ENCODE measurements at places on chromosomes 16 and 17.

DNA sequence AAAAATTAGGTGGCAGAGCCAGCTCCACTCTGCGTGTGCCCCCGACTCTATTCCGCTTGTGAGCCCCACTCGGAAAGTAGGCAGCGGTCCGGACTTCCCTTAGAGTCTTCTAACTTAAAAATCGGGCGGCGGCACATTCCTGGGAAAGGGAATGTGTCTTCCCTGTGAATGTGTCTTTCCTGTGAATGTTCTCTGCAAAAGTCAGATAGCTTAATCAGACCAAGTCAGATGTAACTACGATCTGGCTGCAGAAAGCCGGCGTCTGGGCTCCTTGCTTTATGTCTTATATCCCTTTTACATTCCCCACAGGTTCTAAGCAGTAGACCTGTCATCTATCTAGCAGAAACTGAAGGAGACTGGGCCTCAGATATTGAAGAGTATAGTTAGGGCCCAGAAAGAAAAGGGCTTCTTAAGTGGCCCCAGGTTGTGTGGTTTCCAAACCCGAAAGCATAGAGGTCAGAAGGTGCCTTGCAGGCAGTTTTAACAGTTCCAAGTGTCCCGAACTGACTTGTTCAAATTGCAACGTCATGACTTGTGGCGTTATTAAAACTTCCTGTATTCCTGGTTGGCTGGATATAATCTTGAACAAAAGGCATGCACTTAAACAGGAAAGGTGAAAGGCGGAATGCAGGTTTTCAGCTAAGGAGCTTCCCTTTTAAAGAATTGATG, 601 bp downstream of the PHKB start:
- DNase-seq: peak; percentile 13

GRCh38 chr16:19853742-19854542, 30.7 kb downstream of the GPRC5B start:
- DNase-seq: no peak

DNA sequence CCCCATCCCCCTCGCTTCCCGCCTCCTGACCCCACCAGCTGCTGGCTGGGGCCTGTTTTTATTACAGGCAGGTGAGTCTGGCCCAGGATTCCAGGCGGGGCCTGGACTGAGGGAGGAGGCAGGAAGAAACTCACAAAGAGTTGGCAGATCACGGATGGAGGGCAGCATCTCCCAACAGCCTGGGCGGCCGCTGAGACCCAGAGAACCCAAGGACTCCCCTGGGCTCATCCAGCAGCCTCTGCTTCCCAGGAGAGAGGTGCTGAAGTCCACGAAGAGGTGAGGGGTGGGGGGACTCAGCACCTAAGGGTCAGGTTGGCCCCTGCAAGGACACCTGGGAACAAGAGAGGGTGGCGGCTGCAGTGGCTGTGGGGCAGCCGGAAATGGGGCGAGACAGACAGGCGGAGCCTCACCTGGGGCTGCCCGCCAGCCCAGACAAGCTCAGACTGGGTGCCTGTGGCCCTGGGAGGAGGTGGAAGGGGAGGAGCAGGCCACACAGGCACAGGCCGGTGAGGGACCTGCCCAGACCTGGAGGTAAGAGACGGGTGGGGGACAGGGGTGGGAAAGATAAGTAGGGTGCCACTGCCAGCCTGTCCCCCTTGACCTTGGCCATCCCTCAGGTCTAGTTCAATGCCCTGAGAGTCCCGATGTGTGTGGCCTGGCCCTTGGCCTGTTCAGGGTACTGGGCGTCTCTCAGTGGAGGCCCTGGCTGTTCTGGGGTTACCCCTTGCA, 8.7 kb upstream of the ADGRG1 start:
- no peak for DNase-seq

DNA sequence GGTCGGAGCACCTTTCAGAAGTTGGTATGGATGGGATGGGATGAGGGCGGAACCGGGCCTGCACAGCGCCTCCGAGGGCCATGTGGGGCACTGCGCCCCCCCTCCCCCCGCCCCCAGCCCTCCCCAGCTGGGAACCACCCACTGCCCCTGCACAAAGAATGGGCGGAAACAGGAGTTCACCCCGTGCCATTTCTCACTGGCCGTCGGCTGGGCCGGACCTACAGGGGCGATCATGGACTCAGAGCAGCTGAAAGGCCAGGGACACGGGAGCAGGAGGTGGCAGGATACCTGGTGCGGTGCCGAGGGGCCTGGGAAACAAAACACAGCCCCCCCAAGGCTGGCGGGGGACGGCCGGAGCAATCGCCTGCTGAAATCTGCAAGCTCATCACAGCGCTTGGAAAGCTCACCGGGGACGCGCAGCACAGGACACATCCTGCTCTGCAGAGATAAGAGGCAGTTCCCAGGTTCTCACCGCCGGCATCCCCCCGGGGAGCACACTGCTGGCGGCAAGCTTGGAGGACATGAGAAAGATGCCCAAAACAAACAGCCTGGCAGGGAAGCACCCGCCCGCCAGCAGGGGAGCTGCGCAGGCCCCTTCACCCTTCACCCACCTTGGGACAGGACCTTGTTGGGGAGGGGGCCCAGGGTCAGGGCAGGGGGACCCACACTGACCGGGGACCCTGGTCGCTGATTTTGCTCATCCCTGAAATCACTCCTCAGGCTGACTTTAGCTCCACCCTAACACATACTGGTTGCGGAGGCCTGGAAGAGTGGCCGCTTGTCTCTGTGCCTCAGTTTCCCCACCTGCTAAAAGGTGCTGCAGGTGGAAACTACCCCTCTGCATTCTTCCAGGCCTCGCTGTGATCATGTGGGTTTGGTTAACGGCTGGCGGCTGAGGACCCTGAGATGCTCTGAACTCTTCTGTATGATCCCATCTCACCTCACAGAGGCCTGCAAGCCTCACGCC, 263.9 kb downstream of the C16orf95 start:
- no peak for DNase-seq

DNA sequence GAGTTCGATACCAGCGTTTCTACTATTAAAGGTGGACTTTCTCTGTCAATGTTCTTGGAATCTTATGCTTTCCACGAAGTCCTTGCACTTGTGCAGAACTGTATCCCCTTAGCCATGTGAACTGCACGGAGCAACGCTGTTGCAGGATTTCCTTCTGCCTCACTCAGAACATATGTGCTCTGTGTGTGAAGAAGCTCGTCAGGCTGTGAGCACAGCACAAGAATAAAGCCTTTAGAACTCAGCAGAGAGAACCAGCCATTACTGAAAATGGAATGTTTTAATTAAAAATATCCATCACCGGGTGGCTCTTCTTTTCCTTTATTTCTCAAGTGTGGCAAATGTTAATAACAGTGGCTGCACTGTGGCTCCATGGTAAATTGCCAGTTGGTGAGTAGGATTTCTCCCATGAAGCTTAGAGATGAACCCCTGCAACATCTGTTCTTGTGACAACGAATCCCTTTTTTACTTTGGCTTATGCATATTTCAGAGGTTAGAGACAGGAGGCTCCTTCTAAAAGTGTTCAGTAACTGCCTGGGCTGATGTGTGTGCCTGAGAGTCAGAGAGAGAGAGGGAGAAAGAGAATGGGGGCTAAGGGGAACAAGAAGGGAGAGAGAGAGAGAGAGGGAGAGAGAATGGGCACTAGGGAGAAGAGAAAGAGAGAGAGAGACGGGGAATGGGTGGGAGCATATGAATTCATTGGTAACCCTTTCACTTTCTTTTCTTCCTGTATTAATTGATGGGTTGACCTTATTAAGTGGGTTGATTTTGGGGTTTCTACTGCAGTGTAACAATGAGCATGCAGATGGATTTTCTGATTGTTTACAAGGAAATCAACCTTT, 50.0 kb downstream of the RPTOR start:
- DNase-seq: no peak

DNA sequence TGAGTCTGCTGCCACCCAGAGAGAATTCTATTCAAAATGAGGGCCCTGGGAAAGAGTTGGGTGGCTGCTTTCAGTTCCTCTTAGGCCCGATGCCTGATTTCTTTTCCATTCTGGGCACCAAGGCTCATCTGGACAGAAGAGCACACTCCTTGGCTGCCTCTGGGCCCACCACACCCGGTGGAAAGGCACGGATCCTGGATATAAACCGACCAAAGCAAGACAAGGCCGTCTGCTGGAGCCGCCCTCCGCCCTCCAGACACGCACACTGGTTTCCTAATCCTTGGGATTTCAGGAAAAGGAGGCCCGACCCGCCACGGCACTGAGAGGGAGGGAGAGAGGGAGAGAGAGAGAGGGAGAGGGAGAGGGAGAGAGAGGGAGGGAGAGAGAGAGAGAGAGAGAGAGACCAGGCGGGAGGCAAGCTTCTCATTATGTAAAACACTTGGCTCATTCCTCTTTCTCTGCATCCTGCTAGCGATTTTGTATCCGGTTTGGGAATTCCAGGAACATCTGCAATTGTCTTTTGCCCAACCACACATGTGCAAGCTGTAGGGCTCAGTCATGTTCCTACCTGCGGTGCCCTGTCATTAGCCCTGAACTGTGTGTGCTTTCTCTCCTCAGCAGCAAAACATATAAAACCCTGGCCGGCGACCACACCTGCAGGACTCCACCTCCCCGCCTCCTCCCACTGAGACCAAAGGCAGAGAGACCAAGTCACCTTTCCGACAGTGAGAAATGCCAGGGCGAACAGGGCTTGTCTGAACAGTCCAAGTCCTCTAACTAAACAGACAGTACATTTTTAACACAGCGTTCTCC, 347.2 kb downstream of the SOX9 start:
- no peak for DNase-seq

GRCh38 chr16:4240624-4241023, 1.3 kb downstream of the SRL start:
- no peak for DNase-seq

GRCh38 chr17:42362245-42362961, 25.8 kb downstream of the STAT3 start:
- DNase-seq: no peak

- no peak for DNase-seq
These were observed 8.9 kb downstream of the ZNF213 start for GRCh38 chr16:3143598-3144320.

GRCh38 chr16:85168732-85169256, 56.5 kb upstream of the CIBAR2 start:
- DNase-seq: no peak

DNA sequence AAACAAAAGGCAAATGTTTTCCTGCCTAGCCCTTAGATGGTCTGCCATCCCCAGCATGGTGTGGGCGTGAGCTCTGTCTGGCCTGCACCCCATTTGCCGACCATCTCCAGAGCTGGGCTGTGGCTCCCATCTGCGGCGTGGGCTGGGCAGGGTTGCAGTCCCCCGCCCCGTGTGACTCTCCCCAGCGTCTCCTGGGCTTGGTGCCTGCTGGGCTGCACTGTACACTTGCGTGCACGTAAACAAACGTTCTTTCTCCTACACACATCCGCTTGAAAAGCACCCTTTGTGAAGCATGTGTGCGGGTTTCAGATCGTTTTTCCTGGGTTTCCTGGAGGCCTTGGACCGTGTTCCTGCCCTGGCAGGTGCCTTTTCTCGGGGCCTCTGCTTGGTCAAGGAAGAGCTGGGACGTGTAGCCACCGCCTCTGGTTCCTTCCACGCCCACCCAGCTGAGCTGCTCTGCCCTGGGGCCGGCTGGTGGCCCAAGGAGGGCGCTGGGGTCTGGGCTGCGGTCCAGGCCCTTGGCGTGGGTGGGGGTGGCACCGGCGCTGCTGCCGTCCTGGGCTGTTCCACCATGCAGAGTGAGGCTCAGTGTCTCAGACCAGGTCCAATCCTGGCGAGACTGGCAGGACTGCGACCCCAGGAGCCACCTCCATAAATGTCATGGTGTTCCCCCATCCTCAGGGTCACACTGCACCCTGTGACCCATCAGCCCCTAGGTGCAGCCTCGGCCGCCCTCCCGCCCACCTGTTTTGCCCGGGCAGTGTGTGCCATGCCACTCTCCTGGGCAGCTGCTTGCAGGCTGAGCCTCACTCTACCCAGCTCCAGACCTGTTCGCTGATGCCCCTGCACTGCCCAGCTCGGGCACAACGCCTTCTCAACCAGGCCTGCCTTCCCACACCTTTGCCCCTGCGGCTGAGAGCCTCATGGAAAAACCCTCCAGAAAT, 9.9 kb upstream of the BAIAP3 start:
- no peak for DNase-seq

GRCh38 chr16:81158964-81159363, 62.8 kb upstream of the GCSH start:
- DNase-seq: no peak

- DNase-seq: no peak
These were observed 47.4 kb downstream of the PLXDC1 start for GRCh38 chr17:39104046-39104445.

GRCh38 chr16:101586-101985, 23.6 kb downstream of the MPG start:
- no peak for DNase-seq

- DNase-seq: no peak
These were observed 14.4 kb upstream of the LGALS3BP start for GRCh38 chr17:78993981-78994671.

DNA sequence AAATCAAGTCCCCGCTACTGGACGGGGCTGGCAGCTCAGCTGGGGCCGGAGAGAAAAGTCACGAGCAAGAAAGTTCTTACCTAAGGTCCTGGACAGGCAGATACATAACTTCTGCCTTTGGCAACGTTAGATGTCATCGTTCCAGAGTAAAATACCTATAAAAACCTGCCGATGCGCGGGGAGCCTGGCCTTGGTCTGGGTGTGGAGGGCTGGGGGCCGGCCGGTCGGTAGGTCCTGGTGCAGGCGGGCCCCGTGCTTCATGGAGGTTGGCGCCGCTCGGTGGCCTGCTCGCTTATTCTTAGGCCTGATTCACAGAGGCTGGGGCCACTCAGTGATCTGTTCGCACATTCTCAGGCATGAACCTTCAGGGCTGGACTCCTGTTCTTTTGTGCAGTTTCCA, 33.7 kb upstream of the ZNF750 start:
- no peak for DNase-seq

DNA sequence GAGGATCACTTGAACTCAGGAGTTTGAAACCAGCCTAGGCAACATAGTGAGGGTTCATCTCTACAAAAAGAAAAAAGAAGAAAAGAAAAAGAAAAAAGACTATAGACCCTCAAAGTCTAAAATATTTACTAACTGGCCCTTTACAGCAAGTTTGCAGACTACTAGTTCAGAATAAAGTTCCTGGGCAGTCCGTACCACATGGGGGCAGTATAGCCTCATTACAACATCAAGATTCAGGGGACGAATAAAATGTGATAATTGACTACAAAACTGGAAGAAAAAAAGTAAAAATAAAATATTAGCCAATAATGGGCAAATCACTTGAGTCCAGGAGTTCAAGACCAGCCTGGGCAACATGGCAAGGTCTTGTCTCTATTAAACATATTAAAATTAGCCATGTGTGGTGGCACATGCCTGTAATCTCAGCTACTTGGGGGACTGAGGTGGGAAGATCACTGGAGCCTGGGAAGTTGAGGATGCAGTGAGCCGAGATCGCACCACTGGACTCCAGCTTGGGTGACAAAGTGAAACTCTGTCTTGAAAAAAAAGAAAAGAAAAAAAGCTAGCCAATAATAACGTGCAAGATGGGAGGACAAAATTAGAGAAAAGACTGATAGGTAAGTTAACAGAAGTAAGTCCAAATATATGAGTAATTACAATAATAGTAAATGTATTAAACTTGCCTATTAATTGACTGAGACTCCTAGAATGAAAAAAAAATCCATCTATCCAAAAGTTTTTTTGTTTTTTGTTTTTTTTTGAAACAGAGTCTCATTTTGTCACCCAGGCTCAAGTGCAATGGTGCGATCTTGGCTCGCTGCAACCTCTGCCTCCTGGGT, 129.4 kb upstream of the SEC14L1 start:
- no peak for DNase-seq
